ENCODE measurements at places on chromosomes 1 and 21. TPM values are rescaled to one million over a fixed set of nuclear protein-coding genes. Genes with fewer than 3 reads are reported as not detected.

MX2 gene
- total RNA-seq, result 4.8 TPM

CNTN2 gene
- 0.51 TPM for total RNA-seq

INAVA gene
- not detected for total RNA-seq

PDZK1IP1 gene
- not detected for total RNA-seq

ECM1 gene
- total RNA-seq, result 24.1 TPM

Measured in Right ventricle myocardium inferior (tissue), 1 donor.